ENCODE measurements at places on chromosomes 3 and 15. TPM values are rescaled to one million over a fixed set of nuclear protein-coding genes. Genes with fewer than 3 reads are reported as not detected.

The CSPG5 gene
- 0.66 TPM for total RNA-seq

The CISH gene
- total RNA-seq: 0.28 TPM

The SMCO1 gene
- not detected for total RNA-seq

The MUC13 gene
- total RNA-seq: not detected

The C3orf49 gene
- total RNA-seq: not detected

- no peak for DNase-seq
These were observed 12.5 kb downstream of the SSR3 start for GRCh38 chr3:156542101-156543042.

DNA sequence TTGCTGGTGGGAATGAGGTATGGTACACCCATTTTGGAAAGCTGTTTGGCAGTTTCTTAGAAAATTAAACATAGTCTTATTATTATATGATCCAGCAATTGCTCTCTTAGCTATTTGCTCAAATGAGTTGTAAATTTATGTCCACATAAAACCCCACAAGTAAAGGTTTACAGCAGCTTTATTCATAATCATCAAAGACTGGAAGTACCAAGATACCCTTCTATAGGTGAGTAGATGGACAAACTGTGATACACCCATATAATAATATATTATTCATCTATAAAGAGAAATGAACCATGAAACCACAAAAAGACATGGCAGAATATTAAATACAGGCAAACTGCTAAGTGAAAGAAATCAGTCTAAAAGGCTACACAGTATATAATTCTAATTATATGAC is 344.7 kb upstream of the CDIN1 start:
- no peak for DNase-seq

DNA sequence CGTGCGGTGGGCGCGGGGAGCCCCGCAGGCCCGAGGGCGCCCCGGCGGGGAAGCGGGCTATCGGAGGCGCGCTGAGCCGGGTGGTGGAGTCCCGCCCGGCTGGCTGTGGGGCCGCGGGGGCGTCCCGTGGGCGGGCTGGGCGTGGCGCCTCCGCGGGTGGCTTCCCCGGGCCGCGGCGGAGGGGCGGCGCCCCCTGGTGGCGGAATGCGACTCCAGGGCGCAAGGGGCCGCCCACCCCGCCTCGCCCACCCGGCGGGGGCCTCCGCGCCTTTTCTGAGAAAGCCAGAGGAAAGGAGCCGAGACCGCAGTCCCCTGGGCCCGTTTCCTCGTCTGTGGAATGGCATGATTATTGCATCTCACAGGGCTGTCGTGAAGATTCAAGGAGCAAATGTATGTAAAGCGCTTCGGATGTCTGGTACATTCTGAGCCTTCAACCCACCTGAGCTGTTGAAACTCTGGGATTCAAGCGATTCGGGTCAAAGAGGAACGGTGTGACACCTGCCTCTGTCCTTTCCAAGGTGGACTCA is 31.9 kb upstream of the RAB6B start:
- DNase-seq: no peak

DNA sequence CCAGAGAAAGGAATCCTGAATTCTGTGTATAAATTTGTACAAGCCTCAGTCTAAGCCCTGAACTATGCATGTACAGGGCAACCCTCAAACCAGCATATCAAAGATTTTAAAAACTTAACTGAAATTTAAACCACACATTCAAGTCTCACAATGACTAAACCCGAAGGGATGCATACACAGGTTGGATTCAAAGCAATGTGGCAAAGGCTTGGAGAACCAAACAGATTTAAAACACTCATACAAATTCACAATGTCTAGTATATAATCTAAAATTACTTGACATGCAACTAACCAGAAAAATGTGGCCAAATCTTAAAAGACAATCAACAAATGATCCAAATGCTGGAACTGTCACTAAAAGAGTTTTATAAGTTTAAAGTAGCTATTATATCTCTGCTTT is 36.4 kb downstream of the CEP152 start:
- no peak for DNase-seq

DNA sequence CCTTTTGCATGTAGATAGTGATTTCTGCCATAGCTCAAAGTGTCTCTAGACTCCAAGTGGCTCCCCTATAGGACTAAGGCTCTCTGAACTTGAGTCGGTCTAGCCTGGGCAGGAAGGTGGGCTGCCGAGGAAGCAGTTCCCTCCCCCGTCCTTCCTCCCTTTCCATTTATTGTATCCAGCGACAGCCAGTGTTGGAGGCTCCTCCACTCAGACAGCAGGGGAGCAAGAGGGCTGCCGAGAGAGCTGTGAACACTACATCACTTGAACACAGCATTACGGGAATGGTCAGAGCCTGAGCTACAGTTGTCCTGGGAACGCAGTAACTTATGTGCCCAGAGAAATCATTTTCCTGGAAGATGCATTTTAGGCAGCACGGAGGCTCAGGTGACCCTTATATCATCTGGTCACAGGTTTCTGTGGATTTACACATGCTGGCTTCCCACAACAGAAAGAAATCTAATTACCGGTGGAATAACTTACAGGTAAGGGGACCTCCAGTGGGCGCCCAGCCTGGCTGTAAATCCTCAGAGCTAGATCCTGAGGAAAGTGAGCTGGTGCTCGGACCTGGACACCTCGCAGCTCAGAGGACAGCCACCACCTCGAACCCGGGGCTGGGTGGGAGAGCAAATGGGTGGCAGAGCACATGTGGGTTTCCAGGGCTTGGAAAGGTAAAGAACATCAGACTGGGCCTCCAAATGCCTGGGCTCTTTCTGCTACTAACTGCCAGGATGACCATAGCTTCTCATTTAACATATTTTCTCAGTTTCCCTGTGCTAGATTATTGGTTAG is 197.1 kb downstream of the UACA start:
- no peak for DNase-seq

DNA sequence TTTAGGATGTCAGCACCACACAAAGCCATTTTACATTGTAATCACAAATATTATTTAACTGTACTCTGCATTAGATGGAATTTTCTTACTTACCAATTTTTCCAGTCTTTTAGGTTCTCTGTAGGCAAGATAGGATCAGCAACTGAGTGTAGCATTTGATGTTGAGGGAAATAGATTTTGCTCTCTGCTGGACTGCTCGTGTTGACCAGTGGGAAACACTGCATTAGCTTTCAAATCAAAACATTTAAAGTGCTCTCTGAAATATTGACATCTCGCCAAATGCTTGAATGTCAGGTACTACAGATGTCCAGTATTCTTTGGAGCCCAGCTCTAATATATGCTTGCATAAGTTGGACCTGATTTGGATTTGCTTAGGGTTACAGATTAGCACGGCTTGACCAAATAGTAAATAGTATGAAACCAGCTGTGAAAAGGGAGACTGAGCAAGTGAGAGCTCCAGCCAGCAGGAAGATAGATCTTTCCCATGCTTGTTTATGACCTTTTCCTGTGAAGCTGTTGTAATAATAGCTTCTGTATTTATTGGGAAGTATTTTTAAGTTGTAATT is 29.5 kb downstream of the P2RY14 start:
- DNase-seq: no peak

GRCh38 chr15:89442671-89443307 is 53.6 kb downstream of the RHCG start:
- DNase-seq: no peak

DNA sequence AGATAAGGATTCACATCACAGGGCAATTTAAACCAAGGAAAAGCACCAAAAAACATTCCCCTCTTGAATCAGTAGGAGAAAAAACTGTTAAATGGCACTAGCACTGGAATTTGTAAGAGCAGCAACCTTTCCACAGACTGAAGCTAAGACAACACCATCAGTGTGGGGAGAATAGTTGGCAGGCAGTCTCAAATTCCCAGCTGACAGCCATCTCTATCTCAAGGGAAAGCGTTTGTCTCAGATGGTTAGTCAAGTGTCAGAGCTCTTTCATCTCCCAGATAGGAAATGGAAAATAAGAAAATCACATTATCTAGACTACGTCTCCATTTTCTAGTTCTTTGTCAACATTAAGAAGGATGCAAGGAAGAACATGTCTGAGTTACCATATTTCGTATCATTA is 228.7 kb downstream of the WDR72 start:
- DNase-seq: no peak

GRCh38 chr3:28240441-28240840 is 978 bp upstream of the CMC1 start:
- DNase-seq: no peak

DNA sequence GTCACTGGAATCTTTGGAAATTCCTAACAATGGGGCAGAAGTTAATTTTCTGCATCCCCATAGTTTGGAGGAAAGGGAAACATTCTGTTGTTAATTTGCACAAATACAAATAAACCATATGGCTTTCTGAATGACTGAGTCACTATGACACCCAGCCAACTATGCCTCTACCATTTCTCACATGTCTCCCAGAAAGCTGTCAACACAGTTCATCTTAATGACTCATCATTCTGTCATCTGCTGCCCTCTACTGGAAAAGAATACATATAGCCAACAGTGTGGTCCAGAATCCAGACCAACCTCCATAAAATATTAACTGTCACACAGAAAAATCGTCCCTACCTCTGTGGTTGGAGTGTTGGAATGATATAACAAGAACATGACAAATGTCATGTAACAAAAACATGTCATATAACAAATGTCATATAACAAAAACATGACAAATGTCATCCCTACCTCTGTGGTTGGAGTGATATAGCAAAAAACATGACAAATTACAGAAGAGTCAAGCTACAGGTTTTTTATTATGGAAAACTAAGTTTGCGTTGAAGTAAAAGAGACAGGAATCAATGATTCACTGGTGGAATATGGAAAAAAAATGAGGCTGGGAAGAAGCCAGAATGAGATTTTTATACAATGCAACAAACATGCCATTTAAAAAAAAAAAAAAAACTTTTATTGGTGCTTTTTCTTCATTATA is 47.7 kb upstream of the GYG1 start:
- DNase-seq: peak; percentile 67

DNA sequence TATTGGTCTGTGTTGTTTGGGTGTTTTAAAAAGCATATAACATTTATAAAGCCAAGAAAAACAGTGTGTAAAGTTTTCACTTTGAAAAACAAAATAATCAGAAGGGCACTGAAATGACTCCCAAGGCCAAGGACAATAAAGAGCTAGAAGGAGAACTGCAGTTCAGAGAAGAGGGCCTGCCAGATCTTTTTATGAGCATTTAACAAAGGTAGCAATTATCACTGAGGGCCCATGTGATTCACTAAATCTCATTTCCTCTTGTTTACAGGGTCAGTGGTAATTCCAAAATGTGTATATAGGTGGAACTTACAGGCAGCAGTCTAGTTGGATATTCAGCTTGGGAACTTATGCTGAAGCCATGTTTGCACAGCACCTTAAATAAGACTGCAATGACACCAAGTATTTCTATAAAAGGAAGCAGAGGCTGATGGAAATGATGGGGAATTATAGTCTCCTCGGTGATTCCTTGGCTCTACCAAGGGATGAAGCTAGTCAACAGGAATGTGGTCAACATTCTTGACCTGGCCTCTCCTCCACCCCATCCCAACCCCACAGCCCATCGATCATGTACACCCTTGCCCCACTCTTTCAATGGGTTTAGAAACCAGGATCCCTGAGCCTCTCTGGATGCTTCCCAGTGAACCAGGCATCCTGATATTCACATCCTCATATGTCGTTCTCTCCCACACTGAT is 54.4 kb upstream of the THUMPD3 start:
- DNase-seq: no peak

GRCh38 chr15:91867581-91868026 is 14.1 kb downstream of the SLCO3A1 start:
- no peak for DNase-seq
